ENCODE measurements at places on chromosomes 4 and X.

DNA sequence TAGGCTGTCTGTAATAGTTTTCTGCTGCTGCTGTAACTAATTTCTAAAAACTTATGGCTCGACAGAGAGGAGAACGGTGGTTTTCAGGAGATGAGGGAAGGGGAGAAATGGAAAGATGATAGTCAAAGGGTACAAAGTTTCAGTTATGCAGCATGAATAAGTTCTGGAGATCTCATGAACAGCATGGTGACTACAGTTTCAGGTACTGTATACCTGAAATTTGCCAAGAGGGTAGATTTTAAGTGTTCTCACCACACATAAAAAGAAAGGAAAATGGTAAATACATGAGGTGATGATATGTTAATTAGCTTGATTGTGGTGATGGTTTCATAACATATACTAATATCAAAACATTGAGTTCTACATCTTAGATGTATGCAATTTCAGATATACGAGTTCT is 34.9 kb downstream of the DRD5 start:
- DNase-seq: no peak

- DNase-seq: no peak
Measured at GRCh38 chrX:137695417-137695816, 129.5 kb downstream of the ZIC3 start.

GRCh38 chr4:39235696-39236095 is 53.4 kb downstream of the WDR19 start:
- DNase-seq: no peak

GRCh38 chrX:128051526-128051925 is 677 bp downstream of the ACTRT1 start:
- no peak for DNase-seq

- DNase-seq: no peak
Measured at GRCh38 chrX:56130031-56130430, 102.1 kb upstream of the KLF8 start.

DNA sequence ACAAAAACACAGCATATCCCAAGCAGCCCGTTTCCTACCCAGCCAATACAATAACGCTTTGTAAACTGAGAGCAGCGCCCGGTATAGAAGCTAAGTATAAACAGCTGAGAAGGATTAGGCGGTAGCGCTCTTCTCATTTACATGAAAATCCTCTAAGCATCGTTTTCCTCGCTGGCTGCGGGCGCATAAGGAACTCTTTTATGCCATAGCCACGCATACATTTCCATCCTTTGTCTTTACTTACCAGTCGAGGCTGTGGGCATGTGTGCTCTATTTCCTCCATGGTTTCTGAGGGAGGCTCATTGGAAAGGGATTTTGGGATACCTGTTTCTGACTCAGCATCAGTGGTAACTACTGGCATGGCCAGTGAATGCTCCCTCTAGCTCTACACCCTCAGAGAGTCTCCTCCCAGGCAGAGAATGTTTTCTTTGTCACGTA is 383 bp downstream of the PCYT1B start:
- DNase-seq: no peak
